ENCODE measurements at places on chromosomes 7 and 10. TPM values are rescaled to one million over a fixed set of nuclear protein-coding genes. Genes with fewer than 3 reads are reported as not detected.

CFAP58 gene
- total RNA-seq = 0.76 TPM

GNAT3 gene
- total RNA-seq = not detected

KDM7A gene
- total RNA-seq = 8.1 TPM

KCNK18 gene
- total RNA-seq = not detected

NODAL gene
- not detected for total RNA-seq

PHYH gene
- total RNA-seq = 5.6 TPM

FGL2 gene
- under 0.01 TPM for total RNA-seq

UBN2 gene
- total RNA-seq = 5.9 TPM

SLF2 gene
- 24.2 TPM for total RNA-seq

BAIAP2L1 gene
- 0.76 TPM for total RNA-seq

GRID1 gene
- total RNA-seq = not detected

PIK3AP1 gene
- 0.33 TPM for total RNA-seq

ABCB1 gene
- 0.57 TPM for total RNA-seq

OLAH gene
- total RNA-seq = not detected

ELN gene
- 22.5 TPM for total RNA-seq

ZNF786 gene
- total RNA-seq = 7.5 TPM

DYNC1I1 gene
- total RNA-seq = 3.3 TPM

AHR gene
- 117 TPM for total RNA-seq

SPDYE6 gene
- 0.33 TPM for total RNA-seq

KCND2 gene
- total RNA-seq = 0.29 TPM

CNNM2 gene
- total RNA-seq = 2.6 TPM

RARRES2 gene
- not detected for total RNA-seq

PTN gene
- not detected for total RNA-seq

PLCE1 gene
- 0.10 TPM for total RNA-seq

SP8 gene
- not detected for total RNA-seq

NUTM2E gene
- total RNA-seq = 0.38 TPM

FRAT1 gene
- 2.3 TPM for total RNA-seq

TDRD1 gene
- total RNA-seq = not detected

SLC18A3 gene
- total RNA-seq = not detected

SH2D4B gene
- total RNA-seq = 0.10 TPM

GDF2 gene
- not detected for total RNA-seq

POLR1F gene
- 32.2 TPM for total RNA-seq

MALRD1 gene
- not detected for total RNA-seq

HMX2 gene
- not detected for total RNA-seq

ZCWPW1 gene
- 0.98 TPM for total RNA-seq

OR6V1 gene
- total RNA-seq = not detected

LIPN gene
- not detected for total RNA-seq

ANAPC16 gene
- total RNA-seq = 44.4 TPM

STEAP4 gene
- total RNA-seq = not detected

EEF1AKMT2 gene
- total RNA-seq = 19.8 TPM

TMEM130 gene
- total RNA-seq = not detected

SLIT1 gene
- not detected for total RNA-seq

ARHGAP22 gene
- 53.2 TPM for total RNA-seq

PRPS1L1 gene
- not detected for total RNA-seq

C10orf62 gene
- total RNA-seq = 0.10 TPM

SPDYE11 gene
- total RNA-seq = not detected

ZPBP gene
- not detected for total RNA-seq

VSTM4 gene
- total RNA-seq = under 0.01 TPM

HABP2 gene
- not detected for total RNA-seq

TNS3 gene
- 16.0 TPM for total RNA-seq

VAX1 gene
- not detected for total RNA-seq

CEP55 gene
- total RNA-seq = 18.9 TPM

HOXA4 gene
- total RNA-seq = 1.6 TPM

INHBA gene
- 21.2 TPM for total RNA-seq

AKR1D1 gene
- total RNA-seq = not detected

MYL10 gene
- not detected for total RNA-seq

PDZD7 gene
- total RNA-seq = 1.3 TPM

NPFFR1 gene
- total RNA-seq = not detected
